ENCODE measurements at places on chromosomes 3 and 15.

- H3K27me3 ChIP-seq: no peaks in the 10 kb centered on the region
- no peak overlapping the region for H3K4me3 ChIP-seq
- DNase-seq: no peak
- no peaks in the 10 kb centered on the region for H3K4me1 ChIP-seq
- no peaks in the 10 kb centered on the region for H3K36me3 ChIP-seq
- no peak overlapping the region for H3K27ac ChIP-seq
These were observed 8.2 kb downstream of the SLC2A2 start for GRCh38 chr3:171018156-171018935.

GRCh38 chr15:69315402-69316110 lies 16.8 kb downstream of the PAQR5 start:
- no peak for DNase-seq
- H3K4me3 ChIP-seq: no peak overlapping the region
- H3K4me1 ChIP-seq: no peaks in the 10 kb centered on the region
- no peaks in the 10 kb centered on the region for H3K36me3 ChIP-seq

GRCh38 chr3:17290894-17291293 lies 406.1 kb downstream of the PLCL2 start:
- no peaks in the 10 kb centered on the region for H3K36me3 ChIP-seq
- no peak overlapping the region for H3K27ac ChIP-seq
- H3K27me3 ChIP-seq: no peaks in the 10 kb centered on the region
- no peak overlapping the region for H3K4me3 ChIP-seq

- H3K36me3 ChIP-seq: peaks cover 8% of the 10 kb centered on the region
- no peak overlapping the region for H3K4me3 ChIP-seq
- DNase-seq: no peak
- H3K27me3 ChIP-seq: no peaks in the 10 kb centered on the region
- no peak overlapping the region for H3K27ac ChIP-seq
These were observed 6.6 kb downstream of the ISG20 start for GRCh38 chr15:88645171-88646087.

DNA sequence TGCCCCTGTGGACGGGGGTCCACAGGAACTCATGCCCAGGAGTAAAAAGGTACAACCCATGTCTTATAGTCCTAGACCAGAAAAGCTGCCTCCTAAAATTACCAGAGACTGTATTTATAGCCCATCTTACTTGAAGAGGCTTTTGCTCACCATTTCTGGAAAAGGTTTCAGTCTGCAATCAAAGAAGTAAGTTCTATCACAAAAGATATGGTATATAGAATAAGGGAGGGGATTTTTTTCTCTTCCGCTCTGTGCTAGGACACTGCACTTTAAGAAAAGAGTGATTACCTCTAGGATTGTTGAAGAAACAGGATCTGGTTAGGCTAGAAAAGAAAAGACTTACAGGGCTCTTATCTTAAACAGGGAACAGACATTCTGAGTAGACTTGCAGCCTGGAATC lies 2.6 kb downstream of the SSUH2 start:
- no peaks in the 10 kb centered on the region for H3K36me3 ChIP-seq
- H3K27ac ChIP-seq: no peak overlapping the region
- H3K4me3 ChIP-seq: no peak overlapping the region
- no peak for DNase-seq
- H3K4me1 ChIP-seq: no peaks in the 10 kb centered on the region

DNA sequence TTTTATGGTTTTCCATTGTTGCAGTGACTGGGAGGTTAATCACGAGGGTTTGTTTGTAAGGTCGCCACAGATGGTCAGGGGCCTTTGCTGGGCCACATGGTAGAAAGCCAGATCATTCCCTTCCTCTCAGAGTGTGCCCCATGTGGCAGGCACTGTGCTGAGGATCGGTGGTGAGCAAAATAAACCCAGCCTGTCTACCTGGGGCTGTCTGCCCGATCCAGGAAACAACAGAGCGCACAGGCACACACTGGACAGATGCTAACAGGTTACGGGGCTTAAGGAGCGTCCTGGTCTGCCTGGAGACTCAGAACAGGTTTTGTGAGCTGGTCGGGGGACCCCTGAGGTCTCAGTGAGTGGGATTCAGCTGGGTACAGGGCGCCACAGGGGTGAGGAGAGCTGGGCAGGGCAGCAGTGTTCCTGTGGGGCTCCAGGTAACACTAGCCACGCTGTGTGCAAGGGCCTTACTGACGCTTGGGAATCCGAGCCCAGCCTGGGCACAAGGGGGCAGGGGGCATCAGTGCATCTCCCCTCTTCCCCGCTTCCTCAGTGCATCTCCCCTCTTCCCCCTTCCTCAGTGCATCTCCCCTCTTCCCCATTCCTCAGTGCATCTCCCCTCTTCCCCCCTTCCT lies 136.4 kb downstream of the DNAJB8 start:
- no peaks in the 10 kb centered on the region for H3K36me3 ChIP-seq
- no peaks in the 10 kb centered on the region for H3K4me1 ChIP-seq
- no peaks in the 10 kb centered on the region for H3K27me3 ChIP-seq
- H3K4me3 ChIP-seq: no peak overlapping the region
- no peak for DNase-seq

GRCh38 chr3:117586161-117586560 lies 876.6 kb downstream of the TUSC7 start:
- H3K27ac ChIP-seq: no peak overlapping the region
- no peak overlapping the region for H3K4me3 ChIP-seq
- H3K36me3 ChIP-seq: no peaks in the 10 kb centered on the region
- no peak for DNase-seq

- no peaks in the 10 kb centered on the region for H3K36me3 ChIP-seq
- no peaks in the 10 kb centered on the region for H3K4me1 ChIP-seq
- H3K4me3 ChIP-seq: no peak overlapping the region
- H3K27me3 ChIP-seq: no peaks in the 10 kb centered on the region
- DNase-seq: no peak
These were observed 1.5 kb downstream of the NSUN3 start for GRCh38 chr3:94064243-94064860.

DNA sequence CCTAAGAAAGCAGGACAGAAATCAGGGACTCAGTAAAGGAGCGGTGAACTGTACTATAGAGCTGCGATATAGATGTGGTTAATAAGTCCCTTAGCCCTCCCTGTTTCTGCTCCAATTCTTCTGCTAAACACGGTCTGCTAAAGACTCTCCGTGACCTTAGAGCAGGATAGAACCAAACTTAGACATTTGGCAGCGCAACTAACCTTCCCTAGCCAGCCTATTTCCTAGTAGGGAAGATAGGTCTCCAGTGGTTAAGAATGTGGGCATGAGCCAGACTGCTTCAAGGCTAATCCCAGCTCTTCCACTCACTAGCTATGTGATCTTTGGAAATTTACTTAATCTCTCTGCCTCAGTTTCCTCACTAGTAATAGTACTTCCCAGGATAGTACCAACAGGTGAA lies 193.6 kb upstream of the IL12A start:
- H3K27me3 ChIP-seq: no peaks in the 10 kb centered on the region
- H3K27ac ChIP-seq: peak overlapping the region; percentile 73
- no peaks in the 10 kb centered on the region for H3K36me3 ChIP-seq
- H3K4me3 ChIP-seq: no peak overlapping the region

DNA sequence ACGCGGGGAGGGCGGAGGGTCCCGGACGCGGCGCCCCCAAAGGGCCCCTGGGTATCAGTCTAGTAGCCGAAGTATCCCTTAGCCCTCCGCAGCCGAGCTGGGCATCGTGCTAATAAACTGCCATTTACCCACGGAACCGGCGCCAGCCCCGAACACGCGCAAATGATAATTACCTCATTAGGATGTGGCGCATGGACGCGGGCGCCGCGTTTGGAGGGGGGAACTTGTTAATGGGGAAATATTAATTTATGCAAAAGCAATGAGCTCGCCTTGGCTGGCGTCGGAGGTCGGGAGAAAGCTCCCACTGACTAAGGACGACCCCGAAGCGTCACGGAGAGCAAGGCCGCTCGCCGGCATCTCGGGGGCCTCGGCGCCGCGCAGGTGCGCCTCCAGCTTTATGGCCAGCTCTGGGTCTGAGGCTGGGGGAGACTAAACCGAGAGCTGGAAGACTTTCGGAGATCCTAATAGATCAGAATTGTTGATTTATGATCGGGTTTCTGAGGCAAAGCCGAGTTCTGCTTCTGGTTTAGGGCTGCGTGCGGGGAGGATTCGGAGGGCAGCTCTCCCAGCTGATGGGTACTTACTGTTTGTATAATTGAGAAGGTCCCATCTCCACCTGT lies 474 bp upstream of the FEZF2 start:
- H3K27me3 ChIP-seq: peaks cover 35% of the 10 kb centered on the region
- no peak overlapping the region for H3K27ac ChIP-seq
- no peak for DNase-seq
- peak overlapping the region; percentile 50 for H3K4me3 ChIP-seq
- H3K36me3 ChIP-seq: no peaks in the 10 kb centered on the region
- H3K4me1 ChIP-seq: peaks cover 70% of the 10 kb centered on the region

GRCh38 chr15:89441295-89441812 lies 55.0 kb downstream of the RHCG start:
- no peaks in the 10 kb centered on the region for H3K36me3 ChIP-seq
- no peak for DNase-seq
- H3K4me1 ChIP-seq: no peaks in the 10 kb centered on the region
- no peak overlapping the region for H3K4me3 ChIP-seq

DNA sequence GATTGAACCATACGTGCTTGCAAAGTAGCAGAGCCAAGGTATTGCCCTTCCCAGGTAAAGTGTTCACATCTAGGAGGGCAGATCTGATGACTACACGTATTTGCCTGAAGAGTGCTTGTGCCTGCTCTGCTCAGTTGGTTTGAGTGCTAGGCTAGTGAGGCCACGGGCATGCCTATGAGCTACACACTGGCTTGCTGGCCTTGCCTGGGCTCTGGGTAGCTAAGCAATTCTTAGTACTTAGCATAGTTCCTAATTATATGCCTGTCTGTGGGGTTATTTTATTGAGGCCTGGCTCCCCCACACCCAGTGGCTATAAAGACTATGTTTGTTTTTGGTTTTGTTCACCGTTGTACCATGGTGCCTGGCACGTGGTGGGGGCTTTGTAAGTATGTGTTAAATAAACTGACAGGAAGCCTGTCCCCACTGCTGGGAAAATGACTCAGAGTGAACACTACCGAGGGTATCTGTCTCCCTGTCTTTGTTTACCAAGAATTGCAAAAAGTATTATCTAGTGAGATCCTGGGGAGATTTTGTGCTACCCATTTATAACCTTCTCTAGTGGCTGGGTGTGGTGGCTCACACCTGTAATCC lies 72.1 kb upstream of the ETV5 start:
- no peaks in the 10 kb centered on the region for H3K4me1 ChIP-seq
- H3K36me3 ChIP-seq: no peaks in the 10 kb centered on the region
- no peaks in the 10 kb centered on the region for H3K27me3 ChIP-seq
- H3K4me3 ChIP-seq: no peak overlapping the region
- no peak overlapping the region for H3K27ac ChIP-seq

- no peak for DNase-seq
- H3K4me3 ChIP-seq: no peak overlapping the region
- no peaks in the 10 kb centered on the region for H3K4me1 ChIP-seq
- H3K27ac ChIP-seq: no peak overlapping the region
These were observed 59.1 kb downstream of the LSAMP start for GRCh38 chr3:116386168-116386567.

DNA sequence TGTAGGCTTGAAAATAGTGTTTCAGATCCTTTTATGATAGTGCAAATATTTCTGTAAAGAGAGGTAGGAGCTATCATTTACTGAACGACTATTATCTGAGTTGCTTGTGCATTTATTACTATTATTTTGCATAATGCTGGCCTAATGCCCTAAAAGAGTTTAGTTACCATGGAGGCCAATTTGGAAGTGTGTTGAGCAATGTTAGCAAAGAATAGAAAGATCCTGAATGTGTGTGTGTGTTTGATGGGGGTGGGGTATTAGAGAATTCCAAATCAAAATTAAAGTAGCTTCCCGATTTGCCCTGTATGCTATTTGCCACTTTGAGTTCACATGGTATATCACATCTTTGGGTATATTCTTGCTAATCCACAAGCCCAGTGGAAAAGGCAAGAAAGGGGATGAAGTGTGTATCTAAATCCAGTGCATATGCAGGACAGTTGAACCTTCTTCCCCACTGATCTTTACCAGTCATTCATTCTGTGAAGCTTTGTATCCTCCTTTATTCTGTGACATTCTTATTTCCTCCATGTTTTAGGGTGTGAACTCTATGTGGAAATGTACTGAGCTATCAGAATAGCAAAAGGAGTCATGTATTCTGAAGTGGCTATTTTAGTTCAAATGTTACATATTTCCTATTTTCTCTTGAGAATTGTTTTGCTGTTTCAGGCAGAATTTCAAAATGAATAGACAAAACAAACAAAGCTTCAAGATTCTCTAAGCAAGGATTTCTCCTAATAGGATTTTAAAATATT lies 45.7 kb upstream of the PLSCR5 start:
- no peak overlapping the region for H3K4me3 ChIP-seq
- no peak for DNase-seq
- no peaks in the 10 kb centered on the region for H3K36me3 ChIP-seq
- no peaks in the 10 kb centered on the region for H3K4me1 ChIP-seq

DNA sequence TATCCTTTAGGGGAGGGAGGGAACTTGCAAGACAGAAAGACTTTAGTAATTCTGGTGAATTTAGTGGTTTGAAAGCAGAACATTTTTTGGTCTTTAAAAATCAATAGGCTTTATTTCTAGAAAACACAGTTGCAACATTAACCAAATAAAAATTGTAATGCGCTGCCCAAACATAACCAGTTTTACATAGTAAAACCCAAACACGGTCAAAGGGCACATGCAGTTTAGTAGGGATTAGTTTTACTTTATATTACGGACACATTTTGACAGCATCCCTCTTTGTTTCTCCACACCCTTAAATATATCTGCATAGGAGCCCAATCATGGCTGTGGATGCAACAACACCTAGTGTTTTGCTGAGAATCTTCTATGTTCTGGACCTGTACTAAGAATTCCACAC lies 156.7 kb downstream of the NR2F2 start:
- no peaks in the 10 kb centered on the region for H3K4me1 ChIP-seq
- no peaks in the 10 kb centered on the region for H3K36me3 ChIP-seq
- no peak overlapping the region for H3K4me3 ChIP-seq

DNA sequence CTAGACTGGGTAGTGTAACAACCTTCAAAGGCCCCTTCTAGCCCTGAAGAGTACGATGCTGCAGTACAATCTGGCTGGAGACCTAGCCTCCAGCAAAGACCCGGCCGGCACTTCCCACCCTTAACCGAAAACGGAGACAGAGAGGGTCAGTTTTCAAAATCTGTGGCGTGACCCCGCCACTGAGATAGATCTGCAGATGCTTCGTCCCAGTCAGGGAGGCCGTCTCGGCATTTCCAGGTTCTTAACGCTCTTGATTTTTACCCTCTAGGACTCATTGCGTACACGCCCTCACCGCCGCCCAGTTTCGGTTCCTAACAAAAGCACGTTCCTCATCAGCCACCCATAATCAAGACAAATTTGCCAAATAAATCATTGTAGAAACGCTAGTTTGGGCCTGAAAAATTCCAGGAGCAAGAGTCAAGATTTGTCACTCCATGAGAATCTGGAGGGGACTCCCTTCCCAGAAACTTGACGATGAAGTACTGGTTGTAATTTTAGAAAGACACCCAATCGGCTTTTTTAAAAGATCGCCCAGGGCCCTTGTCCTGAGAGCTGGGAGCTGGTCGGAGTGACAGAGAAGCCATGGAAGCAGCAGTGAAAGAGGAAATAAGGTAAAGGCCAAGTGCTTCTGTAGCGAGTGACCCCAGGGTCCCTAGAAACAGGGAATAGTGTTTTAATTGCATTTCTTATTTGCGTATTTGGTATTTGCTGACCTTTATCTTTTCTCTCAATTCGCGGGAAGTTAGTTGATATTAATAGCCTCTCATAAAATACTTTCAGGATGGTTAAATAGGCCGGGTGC lies 868 bp upstream of the TMEM87A start:
- no peaks in the 10 kb centered on the region for H3K36me3 ChIP-seq
- H3K4me3 ChIP-seq: peak overlapping the region; percentile 80
- peaks cover 17% of the 10 kb centered on the region for H3K4me1 ChIP-seq
- H3K27ac ChIP-seq: peak overlapping the region; percentile 99
- no peaks in the 10 kb centered on the region for H3K27me3 ChIP-seq

GRCh38 chr3:42762046-42762724 lies 10.9 kb downstream of the CCDC13 start:
- no peak overlapping the region for H3K4me3 ChIP-seq
- H3K4me1 ChIP-seq: no peaks in the 10 kb centered on the region
- H3K27ac ChIP-seq: peak overlapping the region; percentile 0

All from esophagus squamous epithelium (tissue), 5 donors.